ENCODE measurements at places on chromosomes 3 and 15.

- DNase-seq, result no peak
Observed at GRCh38 chr3:139906418-139906817, 28.6 kb upstream of the CLSTN2 start.

DNA sequence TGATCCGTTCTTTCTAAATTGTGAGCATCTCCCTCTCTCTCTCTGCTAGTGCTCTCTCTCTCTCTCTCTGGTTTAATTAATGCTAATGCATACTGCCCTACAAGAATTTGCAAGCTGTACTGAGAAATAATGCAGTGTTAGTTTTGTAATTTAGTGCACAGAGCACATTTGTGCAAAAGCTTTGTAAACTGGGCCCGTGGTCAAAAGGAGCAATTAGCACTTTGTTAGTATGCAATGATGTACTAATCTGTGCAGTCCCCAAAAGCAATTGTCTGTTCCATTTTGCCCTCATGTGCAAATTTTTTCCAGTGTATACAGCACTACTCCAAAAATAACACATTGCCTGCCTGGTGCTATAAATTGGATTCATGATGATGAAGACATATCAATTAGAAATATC lies 184.6 kb upstream of the CMC1 start:
- DNase-seq, result no peak

GRCh38 chr3:68033867-68034266 lies 379.5 kb upstream of the SUCLG2 start:
- no peak for DNase-seq

DNA sequence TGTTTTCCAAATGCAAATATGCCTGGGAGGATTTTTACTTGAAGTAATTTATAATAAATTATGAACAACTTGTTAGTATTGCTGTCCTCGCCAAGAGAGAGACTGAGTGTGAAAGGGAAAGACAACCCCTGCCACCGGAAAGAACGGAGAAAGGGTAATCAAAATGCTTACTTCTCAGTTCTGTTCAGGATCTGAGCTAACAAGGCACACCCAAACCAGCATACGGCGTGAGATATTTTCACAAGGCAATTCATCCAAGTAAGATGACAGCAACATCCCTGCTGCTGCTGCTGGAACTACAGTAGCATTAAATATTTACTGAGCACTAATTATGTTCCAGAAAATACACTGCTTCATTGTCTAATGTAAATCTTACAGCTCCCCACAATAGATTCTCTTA lies 96.1 kb downstream of the KBTBD8 start:
- DNase-seq, result no peak

GRCh38 chr3:120145542-120146285 lies 51.5 kb upstream of the GSK3B start:
- DNase-seq, result peak; percentile 83

GRCh38 chr15:42632105-42632675 lies 56.8 kb downstream of the STARD9 start:
- no peak for DNase-seq

DNA sequence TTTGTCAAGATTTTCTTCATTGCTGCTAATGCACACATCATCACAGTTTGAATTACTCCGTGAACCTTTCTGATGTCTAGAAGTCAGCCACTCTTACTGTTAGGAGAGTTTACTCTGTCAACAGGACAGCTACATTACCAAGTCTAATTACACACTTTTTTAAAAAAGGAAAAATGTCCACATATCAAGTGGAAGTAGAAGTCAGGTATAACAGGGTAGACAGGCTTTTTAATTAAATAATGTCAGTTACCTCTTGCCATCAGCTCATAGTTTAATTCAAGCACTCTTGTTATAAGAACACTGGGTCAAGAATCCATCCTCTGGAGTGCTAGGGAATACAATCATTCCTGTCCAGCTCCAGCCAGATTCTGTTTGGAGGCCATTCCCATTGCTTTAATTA lies 232.8 kb downstream of the TAFA4 start:
- no peak for DNase-seq

GRCh38 chr3:168161696-168162095 lies 66.0 kb upstream of the GOLIM4 start:
- no peak for DNase-seq

GRCh38 chr3:10523561-10523960 lies 18.2 kb upstream of the ATP2B2 start:
- no peak for DNase-seq

DNA sequence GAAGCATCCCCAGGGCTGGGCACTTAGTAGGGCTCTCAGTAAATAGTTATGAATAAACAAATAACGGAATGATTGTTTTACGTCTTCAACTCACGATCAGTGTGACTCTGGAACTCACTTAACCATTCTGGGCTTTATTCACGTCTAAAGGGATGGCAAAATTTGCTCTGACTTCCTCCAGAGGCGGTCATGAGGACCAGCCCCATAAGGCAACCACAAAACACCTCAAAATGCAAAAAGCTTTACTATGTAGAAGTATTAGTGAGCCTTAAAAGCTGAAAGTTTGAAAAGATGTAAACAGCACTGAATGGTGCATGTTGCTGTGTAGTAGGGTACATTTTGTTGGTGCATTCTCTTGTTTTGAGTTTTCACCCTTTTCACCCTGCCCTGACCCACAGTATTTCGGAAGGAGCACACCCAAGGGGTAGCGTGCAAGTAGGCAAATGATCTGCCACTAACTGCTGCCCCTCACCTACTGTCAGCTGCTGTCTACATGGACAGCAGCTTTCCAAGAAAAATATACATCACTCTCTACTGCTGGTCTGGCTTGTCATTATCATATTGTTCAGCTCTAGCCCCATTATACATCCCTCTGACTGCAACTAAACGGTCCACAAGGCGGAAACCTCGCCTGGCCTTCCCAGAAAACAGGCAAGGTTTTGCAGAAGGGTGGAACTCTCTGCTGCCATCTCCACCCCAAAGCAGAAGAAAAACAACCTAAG lies 308.5 kb upstream of the PROK2 start:
- DNase-seq, result no peak

- peak; percentile 63 for DNase-seq
Observed at GRCh38 chr3:129481766-129482332, 41.8 kb downstream of the IFT122 start.

- no peak for DNase-seq
Observed at GRCh38 chr15:52204657-52205056, 13.5 kb upstream of the GNB5 start.

- no peak for DNase-seq
Observed at GRCh38 chr3:183487896-183488295, 59.5 kb upstream of the MCF2L2 start.

- DNase-seq, result no peak
Observed at GRCh38 chr3:29700256-29700655, 419.4 kb downstream of the RBMS3 start.

DNA sequence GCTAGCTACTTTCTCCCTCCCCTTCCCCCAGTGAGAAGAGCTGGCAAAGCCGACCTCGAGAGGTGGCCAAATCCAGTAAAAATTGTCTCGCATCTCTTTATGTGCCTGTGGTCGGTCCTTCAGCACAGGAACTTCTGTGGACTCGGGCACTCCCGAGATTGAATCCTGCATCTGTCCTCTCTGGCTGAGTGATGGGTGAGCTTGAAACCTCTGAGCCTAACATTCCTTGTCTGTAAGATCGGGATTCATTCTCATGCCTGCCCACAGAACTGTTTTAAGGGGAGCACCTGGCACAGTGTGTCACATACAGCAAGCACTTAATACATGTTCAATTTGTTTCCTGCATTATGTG lies 11.3 kb downstream of the CX3CR1 start:
- DNase-seq, result no peak

- DNase-seq, result no peak
Observed at GRCh38 chr3:100627491-100627890, 18.1 kb downstream of the ADGRG7 start.

GRCh38 chr3:2944628-2945027 lies 165.5 kb downstream of the IL5RA start:
- no peak for DNase-seq

- DNase-seq, result no peak
Observed at GRCh38 chr3:177832880-177833279, 635.6 kb upstream of the TBL1XR1 start.

DNA sequence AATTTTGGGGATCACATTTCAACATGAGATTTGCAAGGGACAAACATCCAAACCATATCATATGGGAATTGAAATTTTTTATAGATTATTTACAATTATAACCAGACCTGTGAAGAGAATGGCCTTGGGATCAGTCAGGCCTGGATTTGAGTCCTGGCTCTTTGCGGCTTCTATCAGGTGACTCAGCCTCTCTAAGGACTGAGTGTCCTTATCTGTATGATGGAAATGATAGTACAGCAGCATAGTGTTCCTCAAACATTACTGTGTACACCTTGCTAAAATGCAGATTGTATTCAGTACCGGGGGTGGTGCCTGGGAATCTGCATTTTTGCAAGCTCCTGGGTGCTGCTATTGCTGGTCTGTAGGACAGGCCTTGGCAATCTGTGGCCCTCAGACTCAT lies 206.7 kb upstream of the PROK2 start:
- DNase-seq, result no peak

- DNase-seq, result no peak
Observed at GRCh38 chr15:98978153-98978552, 29.4 kb downstream of the PGPEP1L start.

DNA sequence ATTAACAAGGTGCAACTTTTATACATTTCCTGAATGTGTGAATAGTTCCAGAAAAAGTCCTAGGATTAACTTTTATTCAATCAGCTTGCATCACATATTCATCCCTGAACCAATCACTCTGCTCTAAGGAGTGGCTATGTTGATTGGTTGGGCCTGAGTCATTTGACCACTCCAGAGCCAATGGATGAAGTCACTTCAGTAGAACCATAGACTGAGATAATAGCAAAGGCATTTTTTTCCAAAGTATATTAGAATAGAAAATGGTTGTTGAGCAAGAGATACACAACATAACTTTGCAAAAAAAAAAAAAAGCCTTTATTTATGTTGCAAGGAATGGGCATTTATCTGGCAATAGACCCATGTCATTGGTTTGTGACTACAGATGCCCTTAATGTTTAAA lies 55.5 kb upstream of the AGTR1 start:
- DNase-seq, result no peak

GRCh38 chr3:191390580-191390979 lies 60.3 kb upstream of the UTS2B start:
- DNase-seq, result no peak

GRCh38 chr15:93124126-93124525 lies 35.1 kb upstream of the RGMA start:
- DNase-seq, result no peak

- DNase-seq, result no peak
Observed at GRCh38 chr3:146019508-146019907, 141.5 kb downstream of the PLOD2 start.

- peak; percentile 66 for DNase-seq
Observed at GRCh38 chr15:38683382-38684242, 119.0 kb upstream of the RASGRP1 start.

GRCh38 chr3:126679318-126679751 lies 24.4 kb upstream of the TXNRD3 start:
- peak; percentile 90 for DNase-seq

DNA sequence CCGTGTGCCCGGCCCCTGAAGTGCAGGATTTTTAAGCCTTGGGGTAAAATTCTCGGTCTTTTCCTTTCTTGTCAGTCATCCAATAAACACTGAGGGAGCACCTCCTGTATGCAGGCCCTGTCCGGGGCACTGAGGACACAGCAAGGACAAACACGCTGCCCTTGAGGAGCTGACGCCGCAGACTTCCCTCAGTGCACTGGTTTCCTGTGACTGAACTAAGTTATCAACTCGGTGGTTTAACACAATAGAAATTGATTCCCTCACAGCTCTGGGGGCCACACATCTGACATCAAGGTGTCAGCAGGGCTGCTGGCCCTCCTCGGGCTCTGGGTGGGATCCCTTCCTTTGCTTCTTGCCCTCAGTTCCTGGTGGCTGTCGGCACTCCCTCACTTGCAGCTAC lies 65.1 kb downstream of the ZNF445 start:
- no peak for DNase-seq

DNA sequence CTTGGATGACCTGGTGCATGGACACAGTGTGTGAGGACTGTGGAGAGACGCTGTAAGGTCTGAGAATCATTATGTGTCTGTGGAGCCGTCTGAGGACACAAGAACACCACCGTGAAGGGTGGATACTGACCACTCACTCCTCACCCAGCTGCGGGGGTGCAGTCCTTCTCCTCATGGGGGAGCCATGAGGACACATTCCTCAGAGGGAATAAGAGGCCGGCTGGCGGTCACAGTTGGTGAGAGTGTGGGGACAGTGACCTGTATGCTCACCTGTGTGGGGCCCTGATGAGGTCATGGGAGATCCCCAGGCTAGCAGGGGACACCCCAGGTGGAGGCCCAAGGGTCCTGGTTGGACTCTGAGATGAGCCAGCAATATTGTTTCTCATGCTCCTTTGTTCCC lies 2.5 kb upstream of the TRPM1 start:
- DNase-seq, result no peak

- DNase-seq, result no peak
Observed at GRCh38 chr3:179074656-179075055, 3.0 kb upstream of the ZMAT3 start.

- no peak for DNase-seq
Observed at GRCh38 chr3:147914532-147914931, 505.4 kb downstream of the ZIC1 start.

GRCh38 chr3:62493109-62493801 lies 119.9 kb upstream of the FEZF2 start:
- no peak for DNase-seq

DNA sequence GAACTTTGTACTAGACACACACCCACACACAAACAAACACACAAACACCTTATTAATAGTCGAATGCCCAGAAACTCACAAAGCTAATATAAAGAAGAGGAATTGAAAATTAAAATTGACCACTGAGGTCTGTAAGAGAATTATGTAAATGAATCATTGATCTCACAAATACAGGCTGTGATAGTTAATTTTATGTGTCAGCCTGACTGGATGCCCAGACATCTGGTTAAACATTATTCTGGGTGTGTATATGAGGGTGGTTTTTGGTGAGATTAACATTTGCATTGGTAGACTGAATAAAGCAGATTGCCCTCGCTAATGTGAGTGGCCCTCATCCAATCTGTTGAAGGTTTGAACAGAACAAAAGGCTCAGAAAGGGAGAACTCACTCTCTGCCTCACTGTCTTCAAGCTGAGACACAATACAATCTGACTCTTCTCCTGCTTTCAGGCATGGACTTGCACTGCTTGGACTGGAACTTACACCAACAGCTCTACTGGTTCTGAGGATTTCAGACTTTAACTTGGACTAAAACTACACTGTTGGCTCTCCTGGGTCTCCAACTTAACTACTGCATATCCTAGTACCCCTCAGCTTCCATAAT lies 199.4 kb upstream of the TTC14 start:
- DNase-seq, result no peak

GRCh38 chr3:157121522-157121921 lies 38.4 kb downstream of the CCNL1 start:
- no peak for DNase-seq

DNA sequence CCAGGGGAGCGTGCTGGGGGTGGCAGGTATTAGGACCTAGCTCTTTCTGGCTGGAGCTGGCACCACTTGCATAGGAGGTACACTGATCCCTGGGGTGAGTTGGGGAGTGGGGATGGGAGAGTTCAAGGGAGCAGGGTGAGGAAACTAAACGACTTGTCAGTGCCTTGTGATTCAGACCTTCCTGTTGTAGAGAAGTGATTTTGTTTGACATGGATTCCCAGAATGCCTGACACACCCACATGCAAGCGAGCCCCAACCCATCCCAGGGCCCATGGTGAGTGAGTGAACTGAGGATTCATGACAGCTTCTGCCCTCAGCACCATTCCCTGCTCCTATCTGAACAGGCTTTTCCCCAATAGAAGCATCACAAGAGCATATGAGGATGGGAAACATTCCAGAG lies 15.6 kb upstream of the UBE2Q2 start:
- no peak for DNase-seq
